ENCODE measurements at places on chromosomes 7 and 10.

DNA sequence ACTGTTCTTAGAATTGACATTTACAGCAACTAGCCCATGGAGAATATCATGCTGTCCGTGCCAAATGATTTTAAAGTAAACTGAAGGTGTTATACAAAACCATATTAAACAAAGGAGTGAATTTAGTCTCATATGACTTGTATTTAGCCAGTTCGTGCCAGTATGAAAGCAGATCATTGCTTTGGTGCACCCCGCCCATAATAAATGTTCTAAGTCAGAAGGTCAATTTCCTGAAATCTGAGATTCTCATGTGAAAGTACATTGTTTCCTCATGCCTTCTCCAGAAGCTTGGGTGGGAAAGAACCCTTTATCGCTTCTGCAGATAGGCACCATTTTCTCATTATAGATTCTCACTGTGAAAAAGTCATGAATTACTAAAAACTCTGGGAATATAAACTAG, 106.4 kb downstream of the CAMK1D start:
- DNase-seq: no peak

DNA sequence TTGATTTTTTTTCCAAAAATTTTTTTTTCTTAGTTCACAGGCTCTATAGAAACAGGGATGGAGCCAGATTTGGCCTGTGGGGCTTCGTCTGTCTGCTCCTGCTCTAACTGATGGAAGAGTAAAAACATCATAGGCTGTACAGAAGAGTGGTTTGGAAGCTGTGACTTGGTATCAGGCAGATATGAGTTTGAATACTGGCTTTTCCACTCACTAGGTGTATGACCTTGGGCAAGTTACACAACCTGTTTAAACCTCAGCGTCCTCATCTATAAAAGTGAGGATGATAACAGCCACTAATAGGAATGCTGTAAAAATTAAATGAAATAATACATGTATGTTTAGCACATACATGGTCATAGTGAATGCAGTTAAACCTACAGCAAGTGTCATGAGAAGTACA, 26.9 kb upstream of the DNAJC1 start:
- no peak for DNase-seq

- DNase-seq: no peak
These were observed 3.4 kb downstream of the GNAT3 start for GRCh38 chr7:80508440-80508839.

- DNase-seq: no peak
These were observed 44.0 kb downstream of the VWA2 start for GRCh38 chr10:114283091-114283490.

DNA sequence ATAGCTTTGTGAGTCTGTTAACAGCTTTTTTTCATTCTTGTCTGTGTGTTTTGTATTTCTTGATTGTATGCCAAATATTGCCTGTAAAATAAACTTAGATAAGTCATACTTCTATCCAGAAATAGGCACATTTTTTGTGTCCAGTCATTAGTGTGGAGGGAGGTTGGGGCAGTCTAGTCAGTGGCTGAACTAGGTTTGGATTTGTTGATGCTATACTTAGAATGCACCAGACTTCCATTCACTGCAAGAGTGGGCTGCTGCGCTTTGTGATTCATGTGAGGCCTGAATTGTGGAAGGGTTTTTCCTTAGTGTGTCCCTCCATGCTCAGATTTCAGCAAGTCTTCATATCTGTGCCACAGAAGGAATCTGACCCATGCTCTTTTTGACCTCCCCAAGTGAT, 50.0 kb downstream of the TRUB1 start:
- no peak for DNase-seq

DNA sequence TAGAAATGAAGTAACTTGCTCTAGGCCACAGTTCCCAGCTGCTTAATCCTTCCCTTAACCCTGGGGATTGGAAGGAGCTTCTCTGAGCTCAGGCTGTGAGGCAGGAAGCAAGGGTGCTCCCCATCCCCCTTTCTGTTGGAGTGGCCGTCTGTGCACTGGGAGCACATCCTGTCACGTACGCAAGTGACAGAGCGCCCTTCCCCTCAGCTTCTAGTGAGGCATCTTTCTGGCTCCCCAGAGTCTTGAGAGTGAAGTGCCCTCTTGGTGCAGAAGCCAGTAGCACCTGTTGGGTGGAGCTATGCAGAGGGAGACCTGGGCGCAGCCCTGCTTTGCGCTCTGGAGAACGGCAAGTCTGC, 47.8 kb downstream of the SHH start:
- peak; percentile 48 for DNase-seq

Measured in activated T-cell treated with anti-CD3 and anti-CD28 coated beads for 48 hours (primary cell).